ENCODE measurements at places on chromosomes 1 and 21. TPM values are rescaled to one million over a fixed set of nuclear protein-coding genes. Genes with fewer than 3 reads are reported as not detected.

RGL1 gene
- 1.3 TPM for polyA plus RNA-seq

FAM78B gene
- 1.6 TPM for polyA plus RNA-seq

CSTB gene
- 35.2 TPM for polyA plus RNA-seq

DCDC2B gene
- not detected for polyA plus RNA-seq

VWA1 gene
- polyA plus RNA-seq = 1.4 TPM

TIE1 gene
- polyA plus RNA-seq = 10.9 TPM

- DNase-seq = no peak
Observed at GRCh38 chr1:26159743-26160039, 812 bp downstream of the FAM110D start.

GRCh38 chr21:28144653-28145052 is 848.0 kb downstream of the LTN1 start:
- no peak for DNase-seq

GRCh38 chr1:5973771-5974170 is 18.5 kb downstream of the NPHP4 start:
- DNase-seq = no peak

GRCh38 chr1:33008051-33008914 is 28.4 kb downstream of the AK2 start:
- DNase-seq = no peak

- DNase-seq = no peak
Observed at GRCh38 chr1:6477039-6477820, 11.3 kb upstream of the TNFRSF25 start.

DNA sequence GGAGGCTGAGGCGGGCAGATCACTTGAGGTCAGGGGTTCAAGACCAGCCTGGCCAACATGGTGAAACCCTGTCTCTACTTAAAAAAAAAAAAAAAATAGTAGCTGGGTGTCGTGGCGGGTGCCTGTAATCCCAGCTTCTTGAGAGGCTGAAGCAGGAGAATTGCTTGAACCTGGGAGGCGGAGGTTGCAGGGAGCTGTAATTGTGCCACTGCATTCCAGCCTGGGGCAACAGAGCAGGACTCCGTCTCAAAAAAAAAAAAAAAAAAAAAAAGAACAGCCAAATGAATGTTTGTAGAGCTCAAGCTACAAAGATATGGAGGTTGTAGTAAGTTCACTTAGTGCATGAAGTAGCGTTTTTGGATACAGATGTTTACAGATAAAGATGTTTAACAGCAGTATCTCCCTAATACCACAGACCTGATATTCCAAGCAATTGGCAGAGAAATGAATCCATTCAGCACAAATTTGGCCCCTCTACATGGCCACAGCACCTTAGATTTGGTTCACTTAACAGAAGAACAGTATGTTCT is 49.5 kb upstream of the IPO9 start:
- no peak for DNase-seq
